ENCODE measurements at places on chromosomes 16 and 17.

- DNase-seq = no peak
Observed at GRCh38 chr17:76376318-76377133, 7.9 kb upstream of the SPHK1 start.

GRCh38 chr17:41547378-41547841 is 19.3 kb upstream of the KRT19 start:
- no peak for DNase-seq

DNA sequence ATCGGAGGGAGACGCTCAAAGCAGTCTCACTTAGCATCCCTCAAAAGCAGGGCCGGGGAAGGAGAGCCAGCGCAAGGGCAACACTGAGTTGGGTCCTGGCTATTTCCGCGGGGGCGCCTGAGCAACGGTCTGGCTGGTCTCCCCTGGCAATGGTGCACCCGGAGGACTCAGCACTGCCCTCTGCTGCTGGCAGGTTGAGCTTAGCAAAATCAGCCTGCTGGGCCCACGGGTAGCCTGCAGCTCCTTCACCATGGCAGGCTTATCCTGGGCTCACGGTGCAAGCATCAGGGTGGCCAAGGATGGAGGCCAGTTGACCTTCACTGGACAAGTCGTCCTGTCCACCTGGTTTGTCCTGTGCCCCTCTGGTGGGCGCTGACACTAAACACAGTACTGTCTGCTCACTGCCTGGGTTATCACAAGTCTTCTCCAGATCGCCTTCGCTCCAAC is 14.4 kb upstream of the ALDH3A1 start:
- DNase-seq = peak; percentile 36

DNA sequence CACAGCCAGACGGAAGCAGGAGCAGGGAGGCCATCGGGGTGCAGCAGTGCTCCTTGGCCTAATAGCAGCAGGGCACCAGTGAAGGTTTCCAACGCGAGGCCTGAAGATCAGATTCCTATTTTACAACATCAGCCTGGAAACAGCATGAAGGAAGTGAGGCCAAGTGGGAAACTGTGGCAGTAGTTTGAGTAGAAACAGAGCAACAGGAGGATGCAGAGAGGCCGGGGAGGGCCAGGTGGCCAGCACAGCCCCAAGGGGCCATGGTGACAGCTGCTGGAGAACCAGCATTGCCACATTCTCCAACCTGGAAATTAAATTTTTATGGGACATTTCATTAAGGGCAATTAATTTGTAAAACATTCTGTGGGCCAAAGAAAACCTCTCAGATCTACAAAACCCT is 3.4 kb upstream of the ANKRD11 start:
- no peak for DNase-seq

DNA sequence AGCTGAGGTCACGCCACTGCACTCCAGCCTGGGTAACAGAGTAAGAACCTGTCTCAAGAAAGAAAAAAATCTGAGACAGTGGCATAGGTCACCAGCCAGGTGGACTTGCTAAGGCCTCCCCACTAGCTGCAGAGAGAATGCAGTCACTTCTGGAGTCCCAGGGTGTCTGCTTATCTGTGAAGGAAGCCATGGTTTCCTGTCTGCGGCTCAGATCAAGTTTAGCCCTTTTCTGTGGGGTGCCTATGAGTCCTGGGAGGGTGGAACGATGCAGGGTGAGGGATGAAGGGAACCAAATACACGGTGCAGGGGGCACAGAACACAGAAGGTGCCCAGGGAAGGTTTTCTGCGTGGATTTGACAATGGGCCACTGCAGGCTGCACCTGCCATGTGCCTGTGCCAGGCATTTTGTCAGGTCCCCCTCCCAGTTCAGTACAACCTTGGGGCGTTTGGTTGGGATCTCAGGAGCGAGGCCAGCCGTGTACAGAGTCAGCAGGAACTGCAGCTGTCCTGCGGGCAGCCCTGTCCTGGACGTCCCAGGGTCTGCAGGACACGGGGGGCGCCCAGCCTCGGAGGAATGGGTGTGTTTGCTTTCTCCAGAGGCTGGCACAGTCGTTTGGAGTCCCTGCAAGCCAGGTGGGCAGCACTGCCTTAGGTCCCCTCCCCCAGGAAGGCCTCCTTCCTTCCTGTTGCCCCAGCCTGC is 41.8 kb downstream of the RAB11FIP4 start:
- DNase-seq = no peak

DNA sequence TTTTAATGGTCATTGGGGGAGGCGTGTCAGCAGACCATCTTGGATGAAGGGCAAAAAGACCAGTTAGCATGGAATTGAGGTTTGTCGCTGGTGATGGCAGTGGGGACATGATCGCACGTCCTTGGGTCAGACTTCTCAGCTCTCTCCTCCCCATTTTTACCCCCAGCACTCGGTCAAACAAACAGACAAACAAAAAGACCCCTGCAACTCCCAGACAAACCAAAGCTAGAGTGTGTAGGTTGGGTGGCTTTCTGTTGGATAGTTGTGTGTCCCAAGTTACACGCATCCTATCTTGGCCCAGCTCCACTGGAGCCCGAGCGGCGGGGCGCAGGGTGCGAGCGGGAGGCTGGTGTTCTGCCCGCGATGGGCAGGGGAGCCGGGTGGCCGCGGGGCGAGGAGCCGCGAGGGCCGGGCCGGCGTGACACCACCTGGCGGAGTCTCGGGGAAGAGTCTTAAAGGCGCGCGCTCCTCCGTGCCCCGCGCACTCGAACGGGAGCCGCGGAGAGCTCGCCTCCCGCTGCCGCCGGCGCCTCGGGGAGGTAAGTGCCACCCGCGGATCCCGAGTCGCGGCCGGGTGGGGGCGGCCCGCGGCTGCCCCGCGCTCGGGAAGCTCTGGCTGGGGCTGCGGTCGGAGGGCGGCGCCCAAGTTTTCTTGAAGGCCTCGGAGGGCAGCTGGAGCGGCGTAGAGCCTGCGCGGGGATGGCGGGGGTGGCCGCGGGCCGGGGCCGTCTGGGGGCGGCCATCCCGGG is 18.5 kb upstream of the NTN1 start:
- no peak for DNase-seq

DNA sequence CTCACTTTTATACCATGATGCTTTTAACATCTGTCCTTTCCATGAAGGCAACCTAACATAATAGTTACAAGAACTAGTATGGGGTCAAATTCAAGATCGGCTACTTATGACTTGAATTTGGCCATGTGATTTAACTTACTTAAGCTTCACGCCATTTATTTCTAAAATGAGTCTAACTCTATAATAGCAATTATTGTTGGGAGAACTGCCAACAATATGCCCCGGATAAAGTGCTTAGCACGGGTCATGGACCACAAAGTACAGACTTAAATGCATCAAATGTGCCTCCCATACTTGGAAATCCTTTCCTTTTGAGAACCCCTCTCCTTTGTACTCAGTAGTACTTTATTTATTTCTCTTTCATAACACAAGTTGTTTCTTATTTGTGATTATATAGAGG is 1603.6 kb upstream of the GOT2 start:
- no peak for DNase-seq

GRCh38 chr16:58614212-58614611 is 15.4 kb downstream of the CNOT1 start:
- no peak for DNase-seq

DNA sequence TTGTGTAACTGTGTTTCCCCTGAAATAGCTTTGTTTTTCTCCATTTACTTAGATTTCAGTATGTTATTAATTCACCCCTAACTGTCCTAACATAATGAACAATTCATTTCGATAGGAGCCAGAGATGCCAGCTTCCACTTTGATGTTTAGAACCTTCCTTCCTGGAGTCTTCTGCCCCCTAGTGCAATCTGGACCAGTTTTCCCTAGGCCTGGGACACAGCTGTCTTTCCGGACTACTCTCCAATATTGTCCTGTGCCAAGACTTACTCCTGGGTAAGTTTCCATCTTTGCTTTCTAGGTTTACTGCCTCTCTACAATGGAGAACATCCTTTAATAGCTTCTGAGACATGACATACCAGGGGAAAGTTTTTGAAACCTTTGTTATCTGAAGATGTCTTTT is 12.8 kb downstream of the RECQL5 start:
- DNase-seq = no peak

DNA sequence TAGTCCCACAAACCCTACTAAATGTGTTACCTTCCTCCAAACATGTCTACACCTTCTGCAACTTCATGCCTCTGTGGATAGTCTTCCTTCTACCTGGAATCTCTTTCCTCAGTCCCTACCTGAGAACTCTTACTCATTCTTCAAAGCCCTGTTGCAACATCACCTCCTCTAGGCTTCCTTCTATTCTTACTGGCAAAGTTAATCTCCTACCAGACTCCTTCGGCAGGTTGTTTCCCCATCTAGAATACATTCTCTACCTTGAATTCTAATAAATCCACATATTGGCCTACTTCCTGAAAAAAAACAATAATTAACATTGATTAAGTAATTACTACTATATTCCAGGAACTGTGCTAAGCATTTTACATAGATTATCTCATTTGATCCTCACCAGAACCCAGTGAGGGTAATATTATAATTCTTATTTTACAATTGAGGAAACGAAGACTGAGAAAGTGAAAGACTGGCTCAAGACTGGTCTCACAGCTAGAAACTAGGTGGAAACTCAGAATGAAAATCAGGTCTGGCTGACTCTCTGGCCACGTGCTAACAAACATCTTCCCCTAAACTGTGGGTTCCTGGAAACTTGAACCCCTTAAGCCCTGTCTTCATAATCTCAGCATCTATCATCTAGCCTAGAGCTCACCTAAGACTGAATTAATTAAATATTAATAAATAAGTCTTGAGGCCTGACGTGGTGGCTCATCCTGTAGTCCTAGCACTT is 4.6 kb upstream of the STAT3 start:
- no peak for DNase-seq

DNA sequence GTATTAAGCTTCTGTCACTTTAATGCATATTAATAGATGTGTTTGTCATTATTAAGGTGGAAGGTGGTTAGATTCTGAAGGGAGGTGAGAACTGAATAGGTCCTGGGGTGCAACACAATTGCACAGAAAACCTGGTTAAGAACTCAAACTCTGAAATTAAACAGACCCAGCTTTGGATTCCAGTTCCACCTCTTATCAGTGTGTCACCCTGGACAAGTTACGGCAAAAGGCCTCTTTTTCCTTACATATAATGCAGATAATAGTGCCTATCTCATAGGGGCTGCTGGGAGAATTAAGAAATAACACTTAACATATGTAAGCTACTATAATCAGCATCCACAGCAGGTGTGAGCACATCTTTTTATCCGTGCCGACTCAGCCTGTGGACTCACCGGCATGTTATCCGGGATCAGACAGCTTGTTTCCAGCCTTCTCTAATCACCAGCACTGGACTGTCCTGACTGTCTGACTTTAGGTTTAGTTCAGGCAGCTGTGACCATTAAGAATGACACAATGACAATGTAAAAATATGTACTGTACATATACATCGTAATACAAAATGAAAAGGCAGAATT is 31.4 kb downstream of the TEX2 start:
- no peak for DNase-seq

- DNase-seq = no peak
Observed at GRCh38 chr17:12536021-12536420, 129.7 kb upstream of the MYOCD start.

DNA sequence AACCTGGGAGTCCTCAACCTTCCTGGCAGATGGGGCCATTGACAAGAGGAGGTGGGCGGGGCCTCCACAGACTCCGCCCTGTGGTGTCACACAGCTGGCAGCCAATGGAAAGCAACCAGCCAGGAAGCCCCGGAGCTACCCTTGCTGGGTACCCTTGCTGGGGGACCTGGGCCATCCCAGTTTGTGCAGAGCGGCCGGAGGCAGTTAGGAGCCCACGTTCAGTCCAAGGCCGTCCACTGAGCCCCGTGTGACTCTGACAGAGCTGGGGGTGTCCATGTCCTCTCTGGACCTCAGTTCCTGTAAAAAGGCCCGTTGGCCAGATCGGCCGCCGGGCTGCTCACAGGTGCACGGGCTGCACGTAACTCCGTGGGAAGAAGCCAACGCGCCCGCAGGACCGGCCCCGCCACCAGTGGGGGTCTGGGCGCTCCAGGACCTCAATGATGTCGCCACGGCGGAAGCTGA is 17.1 kb upstream of the FAM83G start:
- DNase-seq = no peak

GRCh38 chr16:83306961-83307593 is 500.7 kb upstream of the HSBP1 start:
- DNase-seq = no peak

DNA sequence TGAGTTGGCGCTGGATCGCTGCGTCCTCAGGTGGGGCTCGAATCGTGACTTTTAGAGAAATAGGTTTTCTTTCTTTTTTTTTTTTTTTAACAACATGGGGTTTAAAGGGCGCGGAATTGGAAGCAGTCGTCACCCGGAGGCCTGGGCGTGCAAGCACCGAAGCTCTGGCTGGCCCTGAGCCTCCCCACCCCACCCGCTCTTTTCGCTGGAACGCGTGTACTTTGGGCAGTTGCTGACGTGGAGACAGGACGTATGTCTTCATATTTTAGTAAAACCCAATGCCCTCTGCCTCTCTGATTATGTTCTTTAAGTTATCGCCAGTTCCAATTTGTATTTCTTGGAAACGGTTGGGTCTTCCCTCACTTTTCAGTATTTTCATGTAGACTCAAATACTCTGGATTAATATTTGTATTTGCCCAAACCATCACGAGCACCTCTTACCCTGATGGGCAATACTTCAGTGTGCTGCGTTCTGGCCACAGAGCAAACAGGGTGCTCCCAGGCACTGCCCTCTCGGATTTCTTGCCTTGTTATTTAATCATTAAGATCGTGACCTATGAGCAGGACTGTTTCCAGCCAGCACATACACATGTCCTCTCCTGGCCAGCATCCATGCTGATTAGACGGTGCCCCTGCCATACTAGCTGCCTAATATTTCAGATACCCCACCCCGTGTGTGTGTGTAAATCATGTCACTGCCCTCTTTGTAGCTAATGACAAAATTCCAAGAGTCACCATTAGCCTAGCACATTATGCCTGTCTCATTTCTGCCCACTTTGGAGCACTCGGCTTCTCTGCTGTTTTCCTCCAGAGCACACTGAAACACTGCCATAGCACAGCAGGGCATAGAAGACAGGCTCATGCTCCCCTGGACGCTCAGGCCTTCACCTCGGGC is 805 bp upstream of the C16orf95 start:
- DNase-seq = no peak

- no peak for DNase-seq
Observed at GRCh38 chr17:27479838-27480237, 23.6 kb downstream of the KSR1 start.

DNA sequence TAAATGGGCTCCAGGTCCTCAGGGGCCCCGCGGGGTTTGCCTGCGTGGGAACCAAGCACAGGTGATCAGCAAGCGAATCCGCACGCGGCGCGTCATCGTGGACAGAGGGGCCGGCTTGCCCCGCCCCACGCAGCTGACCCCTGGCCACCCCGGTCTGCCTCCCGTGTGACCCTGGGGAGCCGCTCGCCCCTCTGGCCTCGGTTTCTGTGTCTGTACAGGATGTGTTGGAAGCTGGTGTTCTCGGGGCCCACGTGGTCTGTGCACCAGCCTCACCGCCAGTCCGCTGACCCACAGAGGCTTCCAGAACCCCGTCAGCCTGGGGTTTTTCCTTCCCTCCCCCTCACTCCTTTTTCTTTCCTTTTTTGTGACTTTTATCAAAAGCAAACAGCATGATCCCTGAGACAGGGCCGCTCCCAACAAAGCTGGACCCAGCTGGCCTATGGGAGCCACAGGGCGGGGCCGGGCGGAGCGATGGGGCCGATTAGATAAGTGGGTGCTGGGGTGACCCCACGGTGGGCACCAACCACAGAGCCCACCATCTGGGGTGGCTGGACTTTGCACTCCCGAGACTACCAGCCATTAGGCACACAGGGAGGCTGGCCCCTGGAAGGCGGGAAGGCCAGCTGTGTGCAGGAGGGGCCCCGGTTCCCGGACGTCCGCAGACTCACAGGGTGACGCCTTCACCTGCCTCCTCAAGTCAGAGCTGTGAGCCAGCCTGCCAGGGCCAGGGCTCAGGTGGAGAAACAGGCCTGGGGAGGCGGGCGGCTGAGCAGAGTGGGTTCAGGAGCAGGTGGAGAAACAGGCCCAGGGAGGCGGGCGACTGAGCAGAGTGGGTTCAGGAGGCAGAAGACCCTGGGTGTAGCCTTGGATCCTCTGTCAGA is 56.0 kb downstream of the ZFPM1 start:
- no peak for DNase-seq
